OCI-M1 (cell line): ENCODE measurements at places on chromosomes 6 and 20.

GRCh38 chr20:12198281-12198680 is 280.6 kb downstream of the BTBD3 start:
- DNase-seq = no peak

DNA sequence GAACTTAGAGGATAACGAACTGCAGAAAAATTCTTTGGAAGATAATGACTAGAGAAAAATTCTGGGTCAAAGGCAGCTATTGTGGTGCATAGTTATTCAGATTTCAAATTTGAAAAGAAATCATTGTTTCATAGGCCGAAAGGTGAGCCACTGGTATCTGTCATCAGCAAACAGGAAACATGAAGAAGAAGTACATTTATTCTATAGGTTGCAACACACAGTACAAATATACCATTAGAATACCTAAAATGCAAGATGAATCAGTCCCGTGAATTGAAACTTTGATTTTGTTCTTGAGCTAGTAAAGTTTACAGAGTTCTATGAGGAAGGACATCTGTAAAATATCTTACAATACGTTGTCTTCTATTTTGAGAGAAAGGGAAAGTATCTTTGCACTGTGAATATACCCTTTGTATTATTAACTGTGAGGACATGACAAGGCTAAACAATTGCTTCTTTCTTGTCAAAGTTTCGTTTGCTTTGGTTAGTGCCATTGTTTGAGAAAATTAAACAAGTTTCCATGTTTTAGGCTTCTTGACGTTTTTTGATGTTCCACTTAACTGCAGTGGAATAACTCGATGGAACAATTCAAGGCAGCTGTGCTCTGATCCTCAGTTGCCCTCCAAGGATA is 84.7 kb downstream of the HDGFL1 start:
- DNase-seq = no peak

DNA sequence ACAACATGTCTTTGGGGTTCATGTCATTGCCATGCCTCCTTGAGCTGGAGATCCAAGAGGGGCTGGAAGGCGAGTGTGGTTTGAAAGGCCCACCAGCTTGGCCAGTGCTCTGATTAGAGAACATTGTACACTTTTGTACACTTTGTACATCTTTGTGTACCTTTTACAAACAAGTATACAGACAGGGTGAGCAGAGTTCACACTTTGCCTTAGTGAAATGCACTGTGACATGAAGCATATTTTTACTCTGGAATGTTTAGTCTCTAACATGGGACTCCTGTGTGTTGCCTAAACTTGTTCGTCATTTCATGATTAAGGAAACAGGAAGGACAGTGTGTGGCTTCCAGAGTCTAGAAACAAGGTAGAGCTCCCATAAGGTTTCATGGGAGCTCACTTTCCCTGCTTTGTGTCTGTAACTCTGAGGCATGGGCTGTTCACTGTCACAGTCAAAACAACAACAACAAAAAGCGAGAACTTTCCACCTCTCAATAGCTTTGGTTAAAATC is 225.8 kb upstream of the SOX4 start:
- no peak for DNase-seq

DNA sequence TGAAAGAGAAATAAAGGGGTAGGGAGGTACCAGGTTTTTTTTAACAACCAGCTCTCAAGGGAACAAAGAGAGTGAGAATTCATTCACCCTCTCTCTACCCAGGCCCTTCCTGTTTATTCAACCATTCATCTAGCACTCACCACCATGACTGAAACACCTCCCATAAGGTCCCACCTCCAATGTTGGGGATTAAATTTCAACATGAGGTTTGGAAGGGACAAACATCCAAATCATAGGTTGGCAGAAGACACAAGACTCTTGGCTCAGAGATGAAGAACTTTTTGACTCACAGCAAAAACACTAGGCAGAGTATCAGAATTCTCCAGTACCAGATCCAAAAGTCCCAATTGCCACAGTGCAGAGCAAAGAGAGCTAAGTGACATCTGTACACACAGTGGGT is 186.3 kb downstream of the EDN1 start:
- DNase-seq = no peak

GRCh38 chr6:118042855-118043254 is 135.8 kb downstream of the SLC35F1 start:
- DNase-seq = peak; percentile 36

DNA sequence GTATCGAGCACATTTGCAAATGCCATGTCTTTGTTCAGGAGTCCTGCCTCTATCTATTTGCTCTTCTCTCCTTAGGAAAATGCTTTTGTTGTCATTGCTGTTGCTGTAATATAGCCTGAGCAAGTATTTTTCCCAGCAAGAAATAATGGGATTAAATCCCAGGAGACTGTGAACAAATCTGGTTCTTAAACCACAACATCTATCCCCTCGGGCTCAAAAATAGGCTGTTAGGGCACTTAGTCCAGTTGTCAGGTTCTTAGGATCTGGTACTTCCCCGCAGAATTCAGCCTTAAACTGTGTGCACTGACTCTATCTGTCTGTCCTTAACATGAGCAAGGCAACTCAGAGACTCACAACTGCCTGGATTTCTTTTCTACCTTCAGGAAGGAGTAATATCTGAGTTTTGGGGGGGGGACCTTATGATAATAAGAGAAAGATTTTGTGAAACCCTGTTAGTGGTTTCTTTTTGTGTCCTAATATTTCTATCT is 437.5 kb downstream of the HTR1B start:
- no peak for DNase-seq

GRCh38 chr6:11224252-11224965 is 8.1 kb downstream of the NEDD9 start:
- DNase-seq = peak; percentile 20

GRCh38 chr20:14643556-14643955 is 306.1 kb upstream of the FLRT3 start:
- DNase-seq = no peak

DNA sequence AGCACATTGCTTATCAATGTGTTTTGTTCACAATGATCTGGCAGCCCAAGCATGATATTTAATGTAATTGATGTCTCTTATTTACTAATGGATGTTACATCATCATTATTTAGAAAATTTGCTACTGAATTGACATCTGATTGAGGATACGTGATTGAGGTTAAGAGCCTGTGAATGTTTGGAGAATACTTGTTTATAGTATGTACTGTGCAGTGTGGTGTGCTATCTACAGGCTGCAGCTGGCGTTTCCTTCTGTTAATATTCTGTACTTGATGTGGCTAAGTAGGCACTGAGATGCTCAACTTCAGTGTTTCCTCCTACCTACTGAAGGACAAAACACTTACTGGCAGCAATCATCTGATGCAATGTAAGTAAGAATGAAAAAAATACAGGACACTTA is 709.6 kb upstream of the FLRT3 start:
- no peak for DNase-seq

GRCh38 chr6:131791476-131791875 is 16.3 kb upstream of the ENPP1 start:
- DNase-seq = no peak

GRCh38 chr6:112021691-112022310 is 32.1 kb upstream of the CCN6 start:
- no peak for DNase-seq

GRCh38 chr6:169991031-169991390 is 239.6 kb downstream of the ERMARD start:
- DNase-seq = no peak

DNA sequence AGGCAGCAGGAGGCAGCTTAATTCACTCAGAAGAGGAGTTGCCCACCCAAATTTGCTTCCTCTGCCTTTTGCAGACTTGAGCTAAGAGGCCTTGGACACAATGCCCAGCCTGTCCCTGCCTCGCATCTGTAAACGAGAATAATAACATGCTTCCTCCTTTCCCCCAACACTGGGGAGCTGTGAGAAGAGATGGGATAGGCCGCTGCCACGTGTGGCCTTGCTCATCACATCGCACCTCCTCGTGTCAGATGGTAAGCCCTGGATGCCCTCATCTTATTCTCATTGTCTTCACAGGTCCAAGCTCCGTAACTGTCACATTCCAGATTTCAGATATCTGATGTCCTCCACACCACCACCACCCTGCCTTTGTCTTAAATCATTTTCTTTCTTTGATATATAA is 13.1 kb upstream of the TUBB2B start:
- no peak for DNase-seq

DNA sequence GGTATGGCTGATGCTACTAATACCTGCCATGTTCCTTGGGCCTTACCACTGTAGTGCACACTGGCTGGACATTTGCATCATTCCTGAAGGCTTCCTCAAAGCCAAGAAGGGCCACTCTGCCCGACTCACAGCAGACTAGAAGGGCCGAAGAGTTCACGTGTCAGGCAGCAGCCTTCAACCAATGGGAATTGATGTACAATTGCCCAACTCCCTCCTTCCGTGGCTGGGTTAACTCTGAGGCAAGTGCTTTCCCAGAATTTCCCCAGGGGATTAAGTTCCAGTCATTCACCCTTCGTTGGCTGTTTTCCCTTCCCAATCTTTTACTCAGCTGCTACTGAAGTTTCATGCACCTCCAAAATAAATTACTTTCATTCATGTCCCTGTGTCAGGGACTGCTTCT is 29.8 kb downstream of the PSMB9 start:
- DNase-seq = peak; percentile 23

GRCh38 chr20:5216663-5217062 is 89.9 kb downstream of the CDS2 start:
- DNase-seq = no peak

GRCh38 chr6:42988486-42989020 is 4.2 kb downstream of the PPP2R5D start:
- no peak for DNase-seq

- DNase-seq = peak; percentile 92
These were observed 66.5 kb upstream of the PIM1 start for GRCh38 chr6:37103169-37104039.

DNA sequence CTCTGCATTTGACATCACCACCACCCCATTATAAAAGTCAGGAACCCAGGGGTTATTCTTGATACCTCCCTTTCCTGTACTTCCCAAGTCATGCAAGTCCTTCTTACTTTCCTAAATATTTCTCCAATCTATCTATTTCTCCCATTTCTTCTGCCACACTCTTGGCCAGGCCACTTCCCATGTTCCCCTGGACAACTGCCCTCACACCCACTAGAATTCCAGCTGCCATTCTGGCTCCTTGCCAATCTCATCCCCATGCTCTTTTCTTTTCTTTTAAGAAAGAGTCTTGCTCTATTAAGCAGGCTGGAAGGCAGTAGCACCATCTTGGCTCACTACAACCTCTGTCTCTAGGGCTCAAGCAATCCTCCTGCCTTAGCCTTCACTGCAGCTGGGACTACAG is 15.2 kb downstream of the DEFB132 start:
- no peak for DNase-seq

DNA sequence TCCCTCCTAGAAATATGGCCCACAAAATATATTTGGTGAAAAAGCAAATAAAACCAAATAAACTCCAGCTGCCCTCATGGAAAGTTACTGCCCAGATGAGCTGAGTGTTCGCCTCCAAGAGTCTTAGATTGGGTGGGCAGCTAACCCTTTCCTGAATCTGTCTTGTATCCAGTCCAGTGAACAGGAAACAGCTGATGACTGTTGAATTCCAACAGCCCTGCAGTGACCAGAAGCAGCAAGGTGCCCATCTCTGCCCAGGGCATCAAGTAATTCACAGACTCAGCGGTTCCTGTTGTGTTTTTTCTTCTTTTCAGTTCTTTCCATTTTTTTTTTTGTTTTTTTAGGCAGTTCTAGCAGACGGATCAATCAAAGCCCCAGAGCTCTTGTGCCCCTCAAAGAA is 199.2 kb downstream of the UBE3D start:
- DNase-seq = no peak

DNA sequence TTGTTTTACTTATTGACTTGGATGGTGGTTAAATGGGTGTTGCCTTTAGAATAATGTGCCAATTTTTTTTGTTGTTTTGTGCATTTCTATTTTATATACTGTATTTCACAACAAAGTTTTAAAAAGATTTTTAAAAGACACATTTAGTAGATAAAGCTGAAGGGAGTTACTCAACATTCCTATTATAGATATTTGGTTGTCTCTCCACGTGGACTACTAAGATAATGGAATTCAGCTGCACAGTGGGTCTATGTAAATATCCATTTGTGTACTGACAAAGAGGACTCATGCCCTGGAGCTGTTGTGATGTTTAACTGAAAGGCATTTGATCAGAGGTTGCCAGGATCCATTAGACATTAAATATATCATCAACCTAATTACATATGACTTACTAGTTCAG is 23.2 kb upstream of the FAM135A start:
- DNase-seq = no peak

DNA sequence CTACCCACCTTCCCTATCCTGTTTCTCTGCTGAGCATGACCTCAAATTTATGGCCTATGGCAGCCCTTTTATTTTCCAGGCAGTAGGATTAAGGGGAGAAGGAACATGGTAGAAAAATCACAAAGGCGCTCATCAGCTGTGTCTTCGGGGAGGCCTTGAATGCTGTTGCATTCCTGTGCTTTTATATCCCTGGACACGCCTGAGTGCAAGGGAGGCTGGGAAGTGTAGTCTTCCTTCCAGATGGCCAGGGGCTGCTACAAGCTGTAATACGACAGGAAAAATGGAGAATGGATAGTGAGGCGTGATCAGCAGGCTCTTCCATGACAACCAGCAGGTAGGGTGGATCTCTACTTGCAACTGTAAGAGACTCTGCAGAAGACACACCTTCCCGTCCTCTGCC is 210.9 kb upstream of the GGTLC1 start:
- no peak for DNase-seq

DNA sequence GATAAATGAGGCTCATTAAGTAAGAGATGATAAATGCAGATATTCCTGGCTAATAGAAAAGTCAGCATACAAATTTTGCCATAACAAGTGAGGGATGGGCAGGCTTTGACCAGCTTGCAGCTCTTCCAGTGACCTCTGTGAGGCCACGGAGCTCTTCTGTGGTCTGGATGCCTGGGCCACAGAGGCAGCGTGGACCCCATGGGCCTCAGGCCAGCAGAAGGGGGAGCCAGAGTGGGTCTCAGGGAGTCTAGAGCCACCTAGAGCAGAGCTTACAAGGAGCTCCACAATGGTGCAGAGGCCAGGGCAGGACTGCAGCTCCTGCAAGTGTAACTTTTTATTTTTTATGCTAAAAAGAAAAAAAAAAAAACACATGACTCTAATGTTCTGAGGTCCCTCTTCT is 165.1 kb downstream of the ARID1B start:
- no peak for DNase-seq

DNA sequence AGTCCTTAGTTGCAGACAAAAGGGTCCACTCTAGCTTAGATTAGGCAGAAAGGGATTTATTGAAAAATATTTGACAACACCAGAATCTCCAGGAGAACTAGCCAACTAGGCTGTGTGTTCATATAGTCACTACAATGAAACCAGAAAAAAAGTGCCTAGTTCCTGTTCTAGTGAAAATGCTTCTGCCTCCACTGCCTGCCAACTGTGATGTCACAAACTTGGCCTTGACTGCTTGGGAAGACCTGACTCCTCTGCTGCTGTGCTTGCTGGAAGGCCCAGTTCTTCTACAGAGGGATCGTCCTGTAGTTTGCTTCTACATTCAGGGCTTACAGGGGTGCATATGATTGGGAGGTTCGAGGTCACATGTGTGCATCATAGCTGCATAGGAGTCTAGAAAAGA is 40.3 kb upstream of the XRN2 start:
- DNase-seq = no peak
